ENCODE measurements at places on chromosomes 4 and X.

- no peak for DNase-seq
These were observed 326.8 kb downstream of the BMPR1B start for GRCh38 chr4:95084584-95084983.

- no peak for DNase-seq
These were observed 41.3 kb upstream of the CCKAR start for GRCh38 chr4:26531491-26532116.

- no peak for DNase-seq
These were observed 237.5 kb upstream of the CTSO start for GRCh38 chr4:156191044-156191781.

GRCh38 chrX:147675819-147676218, 235.9 kb upstream of the FMR1 start:
- no peak for DNase-seq

- peak; percentile 20 for DNase-seq
These were observed 74.6 kb upstream of the NEIL3 start for GRCh38 chr4:177235026-177235425.

DNA sequence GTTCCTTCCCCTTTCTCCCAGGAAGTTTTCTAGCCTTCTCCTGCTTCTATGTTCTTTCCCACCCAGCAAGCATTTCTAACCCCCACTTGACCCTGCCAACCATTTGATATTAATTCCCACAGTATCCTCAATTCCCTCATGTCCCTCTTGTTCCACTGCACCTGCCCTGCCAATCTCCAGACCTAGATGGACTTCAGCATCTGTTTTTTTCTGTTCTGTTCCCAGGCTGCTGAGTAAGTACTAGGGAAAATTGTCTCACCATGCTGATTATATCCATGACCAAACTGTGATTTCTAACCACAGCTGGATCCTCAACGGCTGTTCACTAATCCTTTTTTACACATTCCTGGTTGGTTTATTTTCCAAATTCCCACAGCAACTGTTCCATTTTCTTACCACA, 37.7 kb downstream of the CLCN5 start:
- no peak for DNase-seq

GRCh38 chr4:6239968-6240367, 29.7 kb upstream of the WFS1 start:
- no peak for DNase-seq

GRCh38 chr4:182231496-182231895, 11.7 kb upstream of the TENM3 start:
- no peak for DNase-seq

- DNase-seq = no peak
These were observed 5.3 kb upstream of the HAND2 start for GRCh38 chr4:173535165-173535902.

GRCh38 chr4:101345596-101346350, 1.6 kb downstream of the PPP3CA start:
- no peak for DNase-seq

DNA sequence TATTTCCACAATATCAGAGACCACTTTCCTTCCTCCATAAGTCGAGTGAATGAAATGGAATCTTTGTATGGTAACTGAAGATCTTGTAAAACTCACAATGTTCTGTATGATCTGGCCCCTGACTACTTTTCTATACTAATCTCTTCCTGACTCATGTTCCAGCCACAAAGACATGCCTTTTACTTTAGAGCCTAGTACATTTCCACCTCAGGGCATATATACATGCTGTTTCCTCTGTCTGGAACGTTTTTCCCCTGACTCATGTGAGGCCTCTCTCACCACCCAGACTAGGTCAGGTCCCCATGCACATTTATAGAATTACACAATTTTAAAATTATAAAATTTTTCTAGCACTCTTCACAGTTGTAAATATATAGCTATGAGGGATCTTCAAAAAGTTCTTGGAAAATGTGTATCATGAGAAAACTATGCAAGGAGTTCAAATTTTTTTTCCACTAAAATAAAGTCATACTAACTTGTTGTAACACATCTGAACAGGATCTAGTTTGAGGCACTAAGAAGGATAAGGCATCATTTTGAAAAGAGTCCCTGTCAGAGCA, 208.8 kb downstream of the SH2D1A start:
- peak; percentile 79 for DNase-seq

DNA sequence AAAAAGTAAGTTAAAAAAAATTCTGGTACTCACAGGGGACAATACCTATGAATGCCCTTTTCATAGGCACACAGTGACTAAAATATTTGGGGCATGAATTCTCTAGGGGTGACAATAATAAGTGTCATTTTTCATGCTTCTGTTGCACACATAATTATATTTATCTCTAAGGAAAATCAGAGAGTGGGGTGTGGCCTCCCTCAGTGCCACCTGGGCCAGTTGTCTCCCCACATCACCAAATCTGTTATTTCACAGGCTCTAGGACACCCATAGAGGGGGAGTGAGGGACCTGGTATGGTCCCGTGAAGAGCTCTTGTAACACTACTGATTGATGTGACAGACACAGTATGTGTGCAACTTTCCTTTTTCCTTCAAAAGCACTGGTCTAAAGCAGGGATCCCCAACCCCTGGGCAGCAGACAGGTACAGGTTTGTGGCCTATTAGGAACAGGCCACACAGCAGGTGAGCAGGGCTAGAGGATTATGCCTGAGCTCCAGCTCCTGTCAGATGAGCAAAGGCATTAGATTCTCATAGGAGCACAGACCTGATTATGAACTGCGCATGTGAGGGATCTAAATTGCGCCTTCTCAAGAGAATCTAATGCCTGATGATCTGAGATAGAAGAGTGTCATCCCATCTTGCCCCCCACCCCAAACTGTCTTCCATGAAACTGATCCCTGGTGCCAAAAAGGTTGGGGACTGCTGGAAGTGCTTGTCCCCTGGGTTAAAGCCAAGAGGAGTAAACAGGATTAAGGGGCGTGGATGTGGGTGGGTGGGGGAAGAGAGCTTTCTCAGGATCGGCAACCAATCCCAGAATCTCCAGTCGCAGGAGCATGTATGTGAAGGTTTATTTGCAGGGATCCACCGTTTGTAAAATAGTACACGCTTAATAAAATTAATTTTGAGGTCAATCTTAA, 856 bp downstream of the SLC9B1 start:
- DNase-seq = no peak

GRCh38 chrX:54067766-54068165, 23.5 kb upstream of the PHF8 start:
- DNase-seq = no peak

GRCh38 chr4:14025111-14025510, 397.6 kb upstream of the BOD1L1 start:
- DNase-seq = no peak

DNA sequence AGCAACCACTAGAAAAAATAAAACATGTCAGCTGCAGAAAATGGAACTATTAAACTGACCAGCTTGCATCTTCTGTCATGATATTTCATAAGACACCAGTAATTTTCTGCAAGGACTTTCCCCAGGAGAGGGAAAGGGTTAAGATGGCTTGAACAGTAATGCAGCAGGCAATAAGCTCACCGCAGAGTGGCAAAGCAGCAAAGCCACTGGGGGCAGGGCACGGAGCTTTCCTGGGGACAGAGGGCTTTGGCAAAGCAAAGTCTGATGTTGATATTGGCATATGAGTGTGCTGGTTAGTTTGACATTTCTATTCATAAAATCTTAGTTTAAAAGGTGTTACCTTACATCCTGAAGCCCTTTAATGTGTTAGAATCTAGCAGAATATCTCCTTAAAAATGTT, 55.1 kb upstream of the NAP1L5 start:
- DNase-seq = no peak

- DNase-seq = no peak
These were observed 1871.5 kb downstream of the ARAP2 start for GRCh38 chr4:34372815-34373214.

GRCh38 chrX:9456250-9457074, 8.4 kb upstream of the TBL1X start:
- DNase-seq = no peak

GRCh38 chrX:70452143-70452733, 7.6 kb downstream of the DLG3 start:
- no peak for DNase-seq

DNA sequence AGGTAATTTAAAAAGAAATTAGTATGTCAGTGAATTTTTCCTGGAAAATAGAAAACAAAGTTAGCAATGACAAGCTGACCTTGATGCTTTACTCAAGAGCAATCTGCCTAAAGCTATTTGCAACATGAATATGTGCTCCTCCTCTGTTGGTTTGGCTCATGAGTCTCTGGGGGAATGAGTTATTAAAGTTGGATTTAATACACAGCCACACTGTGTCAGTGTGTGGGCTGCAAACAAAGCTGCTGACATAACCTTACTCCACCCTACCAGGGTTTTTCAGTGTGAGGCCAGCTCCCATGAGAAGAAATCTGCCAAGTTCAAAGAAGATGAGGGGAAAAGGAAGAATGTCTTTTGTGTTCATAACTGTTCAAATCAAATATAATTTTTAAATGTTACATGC, 280.5 kb downstream of the TLL1 start:
- DNase-seq = no peak

- no peak for DNase-seq
These were observed 69.8 kb downstream of the EGF start for GRCh38 chr4:109982521-109982920.

- no peak for DNase-seq
These were observed 88.3 kb downstream of the ZNF718 start for GRCh38 chr4:212438-213188.

DNA sequence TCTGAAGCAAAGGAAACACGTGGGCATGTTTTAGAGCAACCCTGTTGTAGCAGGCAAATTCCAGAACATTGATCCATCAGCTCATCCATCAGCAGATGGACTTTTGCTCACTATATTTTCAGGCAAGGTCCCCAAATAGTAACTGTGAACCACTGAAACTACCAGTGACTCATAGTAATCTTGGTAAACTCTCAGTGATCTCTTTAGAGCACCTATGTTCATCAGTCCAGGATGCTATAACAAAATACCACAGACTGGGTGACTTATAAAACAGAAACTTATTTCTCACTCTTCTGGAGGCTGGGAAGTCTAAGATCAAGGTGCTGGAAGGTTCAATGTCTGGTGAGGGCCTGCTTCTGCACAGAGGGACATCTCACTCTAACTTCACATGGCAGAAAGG, 28.9 kb upstream of the BTC start:
- peak; percentile 13 for DNase-seq

GRCh38 chr4:94470132-94470531, 18.4 kb downstream of the PDLIM5 start:
- no peak for DNase-seq

GRCh38 chr4:84442778-84443177, 56.3 kb downstream of the NKX6-1 start:
- no peak for DNase-seq

GRCh38 chr4:40546969-40547788, 82.5 kb downstream of the RBM47 start:
- no peak for DNase-seq

GRCh38 chr4:89114100-89114499, 2.8 kb downstream of the TIGD2 start:
- DNase-seq = no peak

DNA sequence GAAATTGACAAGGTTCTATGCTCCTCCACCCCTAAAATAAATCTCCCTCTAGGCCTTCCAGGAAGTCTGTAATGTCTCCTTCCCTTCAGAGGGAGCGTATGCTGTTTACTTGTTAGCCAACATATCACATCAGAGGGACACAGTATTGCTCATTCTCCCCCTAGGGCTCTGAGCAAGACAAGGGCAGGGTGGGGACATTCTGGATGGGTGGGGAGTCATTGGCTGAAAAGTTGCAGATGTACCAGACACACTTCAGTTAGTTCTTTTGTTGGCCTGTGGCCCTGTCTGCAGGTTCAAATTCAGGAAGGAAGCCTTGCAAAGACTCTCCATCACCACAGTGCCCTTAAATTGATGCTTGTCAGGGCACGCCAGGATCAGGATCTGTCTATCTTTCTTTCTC, 106.3 kb upstream of the TEX13D start:
- DNase-seq = no peak

DNA sequence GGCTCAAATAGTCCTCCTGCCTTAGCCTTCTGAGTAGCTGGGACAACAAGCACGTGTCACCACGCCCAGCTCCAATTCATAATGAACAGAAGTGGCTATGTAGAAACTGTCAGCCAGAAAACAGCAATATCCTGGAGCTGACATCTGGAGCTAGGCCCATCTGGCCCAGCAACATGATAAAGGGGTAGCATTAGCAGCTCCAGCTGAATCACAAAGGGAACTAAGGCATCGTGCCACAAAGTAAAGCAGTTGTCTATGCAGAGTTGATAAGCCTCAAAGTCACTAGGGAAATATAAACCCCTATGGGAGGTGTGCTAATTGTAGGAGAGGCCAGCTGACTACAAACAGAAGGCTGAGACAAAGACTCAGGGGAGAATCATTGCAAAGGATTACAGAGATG, 270.5 kb upstream of the GPC4 start:
- no peak for DNase-seq

DNA sequence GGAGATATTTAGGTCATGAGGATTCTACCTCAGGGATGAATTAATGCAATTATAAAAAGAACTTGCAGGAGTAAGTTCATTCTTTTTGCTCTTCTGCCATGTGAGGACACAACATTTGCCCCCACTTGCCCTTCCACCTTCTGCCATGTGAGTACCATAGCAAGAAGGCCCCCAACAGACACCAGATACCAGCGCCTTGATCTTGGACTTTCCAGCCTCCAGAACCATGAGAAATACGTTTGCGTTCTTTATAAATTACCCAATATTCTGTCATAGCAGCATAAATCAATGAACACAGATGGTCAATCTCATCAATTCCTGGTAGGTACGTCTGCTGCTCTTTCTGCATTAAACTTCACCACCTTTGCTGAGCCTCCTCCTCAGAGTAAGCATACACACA, 5.7 kb upstream of the SEPSECS start:
- DNase-seq = no peak

- DNase-seq = no peak
These were observed 32.3 kb downstream of the C4orf54 start for GRCh38 chr4:99625369-99625768.

DNA sequence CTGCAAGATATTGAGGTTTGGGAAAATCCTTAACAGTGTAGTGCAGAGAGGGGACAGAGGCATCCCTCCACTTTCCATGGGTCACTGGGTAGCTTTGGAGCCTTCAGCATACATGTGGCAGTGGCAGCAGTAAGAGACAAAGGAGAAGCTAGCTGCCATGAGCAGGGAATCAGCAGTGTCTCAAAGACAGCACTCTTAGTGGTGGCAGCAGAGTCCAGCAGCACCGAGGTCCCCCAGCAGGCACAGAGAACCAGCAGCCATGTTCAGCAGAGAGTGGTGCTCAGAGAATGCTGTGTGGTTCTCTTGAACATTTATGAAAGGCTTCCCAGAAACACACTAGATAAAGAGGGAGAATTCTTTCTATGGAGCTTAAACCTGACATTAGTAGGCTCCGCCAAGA, 308.5 kb downstream of the CENPC start:
- DNase-seq = no peak

Measured in HS-5 (cell line).